ENCODE measurements at places on chromosomes 4 and X.

GRCh38 chr4:40949358-40950100 is 199.8 kb downstream of the NSUN7 start:
- DNase-seq = no peak

- no peak for DNase-seq
Observed at GRCh38 chr4:1597021-1597931, 86.8 kb downstream of the FAM53A start.

- no peak for DNase-seq
Observed at GRCh38 chrX:4547213-4547836, 833.9 kb upstream of the PRKX start.

GRCh38 chr4:30256116-30256832 is 463.9 kb upstream of the PCDH7 start:
- peak; percentile 19 for DNase-seq

GRCh38 chr4:152357206-152357605 is 178.7 kb downstream of the FBXW7 start:
- no peak for DNase-seq

GRCh38 chrX:48784726-48785125 is 1.7 kb upstream of the GATA1 start:
- DNase-seq = no peak

DNA sequence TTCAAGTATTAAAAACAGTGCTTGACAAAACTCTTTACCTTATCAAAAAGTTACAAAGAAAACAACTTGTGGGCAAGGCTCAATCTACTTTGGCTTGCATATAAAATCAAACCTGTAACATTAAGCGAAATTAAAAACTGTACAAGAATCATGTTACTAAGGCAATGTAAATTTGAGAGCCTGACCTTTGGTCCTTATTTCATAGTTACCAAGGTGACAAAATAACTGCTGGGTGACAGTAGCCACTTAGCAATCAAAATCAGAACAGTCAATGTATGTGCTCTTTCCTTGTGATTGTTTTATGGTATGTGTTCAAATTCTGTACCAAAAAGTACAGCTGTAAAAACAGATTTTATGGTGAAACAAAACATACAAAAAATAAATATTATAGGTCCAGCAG is 204.0 kb downstream of the RASL11B start:
- no peak for DNase-seq

DNA sequence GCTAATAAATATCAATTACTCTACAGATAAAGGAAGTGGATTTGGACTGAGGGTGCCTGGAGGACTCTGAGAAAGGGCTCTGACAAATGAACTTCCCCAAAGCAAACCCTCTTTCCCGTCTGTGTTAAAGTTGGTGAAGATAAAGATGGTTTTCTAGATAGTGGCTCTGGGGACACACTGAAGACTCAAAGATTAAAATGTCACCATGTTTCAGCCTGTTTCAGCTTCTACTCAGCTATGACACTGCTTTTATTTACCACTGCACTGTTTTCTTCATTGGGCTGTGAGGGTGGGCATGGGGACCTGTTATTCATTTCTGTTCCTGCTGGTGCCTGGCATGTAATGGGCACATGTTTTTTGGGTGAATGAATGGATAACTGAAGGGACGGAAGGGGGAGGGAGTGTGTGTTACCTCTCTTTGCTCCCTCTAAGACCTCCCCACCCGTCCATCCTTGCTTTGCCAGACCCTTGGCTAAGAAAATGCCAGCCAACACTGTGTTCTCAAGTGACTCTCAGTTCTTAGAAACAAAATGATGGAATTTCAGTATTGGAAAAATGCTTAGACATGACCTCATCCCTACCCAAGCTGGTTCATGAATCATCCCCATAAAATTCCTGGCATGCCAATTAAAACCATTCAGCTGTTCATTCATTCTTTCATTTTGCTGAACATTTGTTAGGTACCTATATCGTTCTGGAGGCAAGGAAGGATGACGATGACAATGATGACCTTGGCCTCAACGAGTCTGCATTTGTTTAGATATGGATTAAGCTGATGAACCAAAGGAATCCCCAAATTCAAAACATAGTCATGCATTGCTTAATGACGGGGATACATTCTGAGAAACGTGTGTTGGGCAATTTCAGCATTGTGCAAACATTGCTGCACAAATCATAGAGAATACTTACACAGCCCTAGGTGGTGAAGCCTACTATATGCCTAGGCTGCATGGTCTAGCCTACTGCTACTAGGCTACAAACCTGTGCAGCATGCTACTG is 13.4 kb upstream of the STK32B start:
- DNase-seq = no peak

- no peak for DNase-seq
Observed at GRCh38 chr4:85895755-85896154, 420.8 kb downstream of the ARHGAP24 start.

- DNase-seq = no peak
Observed at GRCh38 chrX:138945219-138945618, 233.7 kb upstream of the FGF13 start.

GRCh38 chrX:34063616-34064015 is 68.5 kb downstream of the FAM47A start:
- no peak for DNase-seq

GRCh38 chrX:72107320-72107719 is 24.4 kb downstream of the RTL5 start:
- DNase-seq = no peak

DNA sequence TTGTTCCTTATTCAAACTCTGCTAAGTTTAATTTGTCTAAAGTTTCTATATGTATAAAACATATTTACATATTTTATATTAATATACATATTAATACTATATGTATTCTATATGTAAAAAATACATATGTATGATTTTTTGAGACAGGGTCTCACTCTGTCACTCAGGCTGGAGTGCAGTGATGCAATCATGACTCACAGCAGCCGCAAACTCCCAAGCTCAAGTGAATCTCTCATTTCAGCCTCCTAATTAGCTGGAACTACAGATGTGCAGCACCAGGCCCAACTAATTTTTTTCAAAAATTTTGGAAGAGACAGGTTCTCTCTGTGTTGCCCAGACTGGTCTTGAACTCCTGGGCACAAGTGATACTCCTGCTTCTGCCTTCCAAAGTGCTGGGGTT is 684.9 kb downstream of the TRAM1L1 start:
- DNase-seq = peak; percentile 72

- no peak for DNase-seq
Observed at GRCh38 chrX:55839485-55839884, 121.9 kb downstream of the RRAGB start.

DNA sequence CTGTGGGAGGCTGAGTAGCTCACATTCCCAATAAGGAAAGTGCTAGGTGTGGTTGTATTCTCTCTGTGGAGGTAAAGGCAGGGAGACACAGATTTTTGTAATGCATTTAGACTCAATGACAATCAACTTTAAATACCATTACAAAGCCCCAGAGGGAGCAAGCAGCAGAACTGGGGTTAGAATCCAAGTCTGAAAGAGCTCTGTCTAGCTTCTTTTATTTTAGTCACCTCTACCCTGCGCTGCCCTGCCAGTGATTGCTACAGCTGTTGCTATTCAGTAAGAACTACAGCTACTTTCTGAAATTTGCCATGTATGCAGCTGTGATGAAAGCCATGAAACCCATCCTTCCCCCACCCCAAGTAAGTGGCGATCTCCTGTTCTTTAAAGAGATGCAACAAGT is 22.5 kb downstream of the SLC39A8 start:
- no peak for DNase-seq

GRCh38 chr4:168628251-168628650 is 131.4 kb downstream of the PALLD start:
- DNase-seq = no peak

DNA sequence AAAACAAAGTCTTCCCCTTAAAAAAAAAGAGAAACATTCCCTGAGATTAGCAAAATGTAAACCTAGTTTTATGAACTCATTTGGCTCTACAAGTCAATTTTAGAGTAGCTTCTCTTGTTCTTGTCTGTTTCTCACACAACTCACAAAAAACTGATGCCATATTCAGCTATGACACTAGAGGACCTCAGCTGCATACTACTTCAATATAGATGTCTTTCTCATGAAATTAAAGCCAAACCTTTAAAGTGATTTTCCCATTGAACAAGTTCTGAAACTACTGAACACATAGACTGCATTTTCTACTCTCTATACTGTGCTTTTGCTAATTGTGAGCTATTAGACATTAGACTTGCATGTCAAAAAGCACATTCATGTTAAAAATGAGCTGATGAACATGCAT is 49.8 kb downstream of the TBCK start:
- peak; percentile 4 for DNase-seq

DNA sequence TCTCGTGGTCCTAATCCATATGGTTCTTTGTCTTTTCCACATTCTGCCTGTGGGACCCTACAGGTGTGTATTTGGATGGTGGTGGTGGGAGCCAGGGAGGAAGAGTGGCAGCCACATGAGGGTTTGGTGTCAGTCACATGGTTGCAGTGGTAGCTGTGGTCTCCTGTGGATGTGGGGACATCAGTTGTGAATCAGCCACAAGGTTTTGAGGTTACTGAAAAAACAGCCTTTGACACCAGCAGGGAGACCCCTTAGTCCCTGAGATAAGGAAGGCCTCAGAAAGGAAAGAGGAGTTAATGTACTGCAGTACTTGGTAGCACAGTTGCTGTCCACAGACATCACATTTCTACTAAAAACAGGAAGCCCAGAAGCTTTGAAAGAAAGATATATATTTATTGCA is 15.8 kb upstream of the GAGE10 start:
- no peak for DNase-seq

DNA sequence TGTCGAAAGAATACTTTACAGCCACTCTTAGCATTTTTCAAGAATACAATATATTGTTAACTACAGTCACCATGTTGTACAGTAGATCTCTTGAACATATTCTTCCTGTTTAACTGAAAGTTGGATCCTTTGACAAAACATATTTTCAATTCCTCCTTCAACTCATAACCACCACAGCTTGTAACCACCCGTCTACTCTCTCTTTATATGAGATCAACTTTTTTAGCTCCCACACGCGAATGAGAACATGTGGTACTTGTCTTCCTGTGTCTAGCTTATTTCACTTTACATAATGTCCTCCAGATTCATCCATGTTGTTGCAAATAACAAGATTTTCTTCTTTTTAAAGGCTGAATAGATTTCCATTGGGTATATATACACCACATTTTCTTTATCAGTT is 338.3 kb upstream of the IGFBP7 start:
- DNase-seq = no peak

DNA sequence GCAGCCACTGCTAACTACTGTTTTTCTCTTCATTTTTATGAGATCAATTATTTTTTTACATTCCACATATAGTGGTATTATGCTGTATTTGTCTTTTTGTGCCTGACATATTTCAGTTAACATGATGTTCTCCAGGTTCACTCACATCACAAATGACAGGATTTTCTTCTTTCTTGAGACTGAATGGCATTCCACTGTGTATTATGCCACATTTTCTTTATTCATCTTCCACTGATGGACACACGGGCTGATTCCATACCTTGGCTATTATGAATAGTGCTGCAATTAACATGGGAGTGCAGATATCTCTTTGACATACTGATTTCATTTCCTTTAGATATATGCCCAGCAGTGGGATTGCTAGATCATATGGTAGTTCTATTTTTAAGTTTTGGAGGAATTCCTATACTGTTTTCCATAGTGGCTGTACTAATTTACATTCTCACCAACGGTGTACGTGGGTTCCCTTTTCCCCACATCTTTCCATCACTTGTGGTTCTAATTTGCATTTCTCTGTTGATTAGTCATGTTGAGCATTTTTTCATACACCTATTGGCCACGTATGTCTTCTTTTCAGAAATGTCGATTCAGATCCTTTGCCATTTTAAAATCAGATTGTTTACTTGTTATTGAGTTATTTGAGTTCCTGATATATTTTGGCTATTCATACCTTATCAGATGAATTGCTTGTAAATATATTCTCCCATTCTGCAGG is 14.9 kb upstream of the ZCCHC4 start:
- no peak for DNase-seq

DNA sequence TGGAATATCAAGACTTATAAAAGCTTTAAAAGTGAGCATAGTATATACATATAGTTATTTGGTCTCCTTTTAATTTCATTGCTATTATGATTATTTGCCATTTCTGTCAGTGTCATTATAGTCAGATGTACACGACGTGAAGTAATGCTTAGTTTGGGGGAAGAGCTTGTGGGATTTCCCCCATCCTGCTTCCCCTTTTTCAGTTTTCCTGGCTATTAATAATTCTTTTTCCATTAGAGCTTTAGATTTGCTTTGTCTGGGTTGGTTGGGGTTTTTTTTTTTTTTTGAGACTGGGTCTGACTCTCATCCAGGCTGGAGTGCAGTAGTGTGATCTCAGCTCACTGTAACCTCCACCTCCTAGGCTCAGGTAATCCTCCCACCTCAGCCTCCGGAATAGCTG is 5.4 kb downstream of the ABCE1 start:
- no peak for DNase-seq

- DNase-seq = no peak
Observed at GRCh38 chr4:53619431-53619830, 28.1 kb upstream of the LNX1 start.

DNA sequence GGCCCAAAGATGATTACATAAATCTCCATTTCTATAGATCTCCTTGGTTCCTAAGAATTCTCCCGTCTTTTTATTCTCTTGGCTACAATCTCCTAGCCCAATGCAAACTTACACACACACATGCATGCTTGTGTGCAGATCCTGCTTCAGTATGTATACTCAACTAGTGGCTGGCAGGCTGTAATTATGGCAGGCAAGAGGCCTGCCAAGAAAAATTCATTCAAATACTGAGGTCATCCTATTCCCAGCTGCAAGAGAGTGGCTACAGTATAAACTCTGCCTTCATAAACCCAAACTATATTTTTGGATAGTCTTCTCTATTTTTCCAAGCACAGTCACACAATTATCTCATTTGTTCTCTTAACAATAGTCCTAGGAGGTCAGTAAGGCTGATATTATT is 95.2 kb downstream of the SHROOM4 start:
- no peak for DNase-seq

GRCh38 chr4:21469438-21470300 is 478.9 kb downstream of the KCNIP4 start:
- DNase-seq = peak; percentile 1

- DNase-seq = peak; percentile 53
Observed at GRCh38 chr4:19583827-19584569, 667.7 kb upstream of the SLIT2 start.

GRCh38 chrX:111180750-111181240 is 84.8 kb downstream of the PAK3 start:
- no peak for DNase-seq

- DNase-seq = no peak
Observed at GRCh38 chr4:40394236-40394635, 59.1 kb downstream of the CHRNA9 start.

GRCh38 chrX:39203427-39203826 is 402.2 kb downstream of the MID1IP1 start:
- no peak for DNase-seq

DNA sequence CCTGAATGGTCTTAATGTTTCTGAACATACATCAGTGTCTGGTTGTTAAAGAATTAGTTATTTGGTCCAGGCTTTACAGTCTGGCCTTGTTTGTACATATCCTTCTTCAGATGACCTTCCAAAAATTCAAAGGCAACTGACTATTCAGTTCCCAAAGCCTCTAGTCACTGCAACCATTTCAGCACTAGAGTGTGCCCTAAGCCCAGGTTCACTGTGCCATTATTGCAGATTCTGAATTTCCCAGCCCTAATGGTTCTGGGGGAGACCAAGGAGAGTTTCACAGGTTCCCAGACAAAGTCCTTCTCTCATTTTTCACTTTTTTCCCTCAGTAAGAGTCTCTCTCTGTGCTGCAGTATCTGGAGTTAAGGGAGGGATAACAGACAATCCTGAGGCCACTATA is 235.8 kb downstream of the TRAM1L1 start:
- DNase-seq = peak; percentile 16

Measured in NCI-H446 (cell line).